Lung microvascular endothelial cell (primary cell): ENCODE measurements at places on chromosomes 6 and 20.

GRCh38 chr20:45817376-45818194 lies 5.1 kb downstream of the UBE2C start:
- no peak for DNase-seq

- DNase-seq: no peak
Measured at GRCh38 chr6:137369136-137369535, 125.1 kb downstream of the OLIG3 start.

- DNase-seq: peak; percentile 72
Measured at GRCh38 chr6:122789182-122790027, at the start of gene SMPDL3A. TSS of gene SMPDL3A (plus strand) at chr6:122789258. CDS start at chr6:122789347, 89 bp downstream.

DNA sequence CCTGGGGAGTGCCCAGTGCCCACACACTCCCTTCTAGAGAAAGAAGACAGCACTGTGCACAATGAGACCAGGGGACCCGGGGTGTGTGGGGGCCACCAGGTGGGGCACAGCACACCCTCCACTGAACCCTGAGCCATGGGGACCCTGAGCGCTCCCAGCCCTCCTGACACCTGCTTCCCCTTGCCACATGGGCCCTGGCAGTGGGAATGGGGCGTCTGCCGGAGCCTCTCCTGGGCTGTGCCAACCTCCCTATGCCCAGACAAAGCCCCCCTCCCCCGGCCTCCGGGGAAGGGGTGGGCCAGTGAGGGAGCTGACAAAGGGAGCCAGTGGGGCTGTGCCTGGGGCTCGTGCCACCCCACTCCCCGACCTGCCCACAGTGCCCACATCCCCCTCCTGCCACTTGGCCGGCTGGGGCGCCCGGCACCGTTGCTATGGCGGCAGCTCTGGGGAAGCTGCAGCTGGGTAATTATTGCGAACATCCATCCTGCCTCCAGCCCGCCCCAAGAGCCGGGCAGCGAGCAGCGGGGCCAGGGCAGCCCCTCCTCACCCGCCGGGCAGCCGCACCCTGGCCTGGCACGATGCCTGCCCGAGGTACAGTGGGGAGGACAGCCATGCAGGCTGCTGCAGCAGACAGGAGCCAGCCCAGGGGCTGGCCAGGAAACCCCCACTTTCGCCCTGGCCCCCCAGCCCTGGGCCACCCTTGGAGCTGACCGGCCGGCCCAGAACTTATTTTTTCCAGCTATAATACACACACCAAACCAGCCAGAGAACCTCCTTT lies 41.9 kb upstream of the NOL4L start:
- no peak for DNase-seq

DNA sequence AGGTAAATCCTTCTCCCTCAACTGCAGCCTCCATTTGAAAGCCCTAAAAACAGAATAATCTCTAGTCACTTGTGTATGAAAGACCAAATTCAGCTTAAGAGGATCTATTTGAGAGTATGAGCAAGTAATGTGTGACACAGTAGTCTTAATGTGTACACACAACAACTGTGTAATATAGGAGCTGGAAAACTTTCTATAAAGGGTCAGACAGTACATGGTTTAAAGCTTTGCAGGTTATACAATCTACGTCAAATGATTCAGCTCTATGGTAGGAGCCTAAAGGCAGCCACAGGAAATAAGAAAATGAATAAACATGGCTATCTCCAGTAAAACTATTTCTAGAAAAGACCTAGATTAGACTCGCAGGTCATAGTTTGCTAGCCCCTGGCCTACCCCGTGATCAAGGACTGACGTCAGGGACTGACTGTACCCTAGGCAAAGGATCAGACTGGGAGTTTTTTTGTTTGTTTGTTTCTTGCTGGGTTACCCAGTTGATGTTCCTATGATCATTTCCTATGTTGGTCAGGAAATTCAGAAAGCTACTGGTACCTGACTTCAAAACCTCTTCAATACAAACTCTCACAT lies 39.7 kb downstream of the BTBD9 start:
- DNase-seq: peak; percentile 64

DNA sequence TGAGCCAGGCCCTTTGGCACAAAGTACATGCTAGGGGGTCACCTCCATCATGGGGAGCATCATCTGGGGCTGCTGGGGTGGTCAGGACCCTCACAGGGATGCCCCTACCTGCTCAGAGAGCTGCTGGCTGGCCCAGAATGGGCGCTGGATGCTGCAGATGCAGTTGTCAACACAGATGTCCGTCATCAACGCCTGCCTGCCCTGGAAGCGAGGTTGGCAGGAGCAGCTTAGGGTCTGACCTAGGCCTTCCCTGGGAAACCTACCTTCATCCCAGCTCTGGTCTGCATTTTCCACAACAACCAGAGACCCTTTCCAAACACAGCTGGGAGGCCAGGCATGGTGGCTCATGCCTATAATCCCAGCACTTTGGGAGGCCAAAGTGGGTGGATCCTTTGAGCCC lies 88.0 kb downstream of the EDN3 start:
- no peak for DNase-seq

GRCh38 chr6:122995921-122996793 lies at the start of gene CLVS2:
TSS of gene CLVS2 (plus strand) at chr6:122996235. CDS start at chr6:122997778, 1,543 bp downstream.
- DNase-seq: no peak

GRCh38 chr6:107556082-107556481 lies 66.2 kb downstream of the SOBP start:
- no peak for DNase-seq

DNA sequence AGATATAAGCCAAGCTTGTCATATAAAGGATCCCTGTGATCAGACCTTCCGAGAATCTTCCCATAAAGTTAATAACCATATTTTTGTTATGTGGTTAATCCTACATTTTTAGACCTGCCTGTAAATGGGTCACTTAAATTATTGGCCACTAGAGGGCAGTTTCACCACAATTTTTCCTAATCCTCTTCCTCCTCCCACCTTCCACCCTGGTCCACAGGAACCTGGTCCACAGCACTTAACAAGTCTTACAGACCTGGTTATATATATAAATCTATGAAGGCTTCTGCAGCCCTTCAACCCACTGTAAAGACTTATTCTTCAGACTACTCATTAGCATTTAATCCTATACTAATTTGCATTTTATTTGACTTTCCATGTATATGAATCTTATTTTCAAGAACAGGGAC lies 28.3 kb downstream of the MRS2 start:
- peak; percentile 65 for DNase-seq

DNA sequence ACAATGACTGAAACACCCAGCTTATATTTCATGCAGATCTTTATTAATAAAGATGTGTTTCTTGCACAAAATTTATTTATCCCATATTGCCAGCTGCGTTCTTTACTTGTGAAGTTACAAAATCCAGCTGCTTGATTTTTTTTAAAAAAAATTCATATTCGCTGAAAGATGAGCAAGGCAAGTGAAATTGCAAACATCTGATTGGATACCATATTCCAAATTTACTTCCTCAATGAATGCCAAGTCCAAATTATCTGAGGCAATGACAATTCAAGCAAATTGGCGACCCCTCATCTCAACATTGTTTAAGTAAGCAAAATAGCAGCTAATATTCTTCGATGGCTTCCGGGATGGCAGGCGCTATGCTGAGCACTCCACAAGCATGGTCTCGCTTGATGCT lies 37.7 kb downstream of the ZFP64 start:
- no peak for DNase-seq

DNA sequence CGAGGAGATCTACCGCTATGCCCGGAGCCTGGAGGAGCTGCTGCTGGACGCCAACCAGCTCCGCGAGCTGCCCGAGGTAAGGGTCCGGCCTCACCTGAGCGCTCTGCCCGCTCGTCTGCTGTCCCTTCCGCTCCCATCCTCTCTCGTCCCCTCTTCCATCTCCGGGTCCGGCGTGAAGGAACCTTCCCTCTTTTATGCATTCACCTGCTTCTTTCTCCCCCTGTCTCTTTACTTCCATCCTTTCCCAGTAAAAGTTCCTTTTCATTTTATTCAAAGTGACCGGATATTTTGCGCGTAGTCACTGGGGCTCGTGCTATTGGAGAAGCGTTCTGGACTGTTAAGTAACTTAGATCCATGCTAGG lies 516 bp downstream of the LRRC1 start:
- DNase-seq: no peak

DNA sequence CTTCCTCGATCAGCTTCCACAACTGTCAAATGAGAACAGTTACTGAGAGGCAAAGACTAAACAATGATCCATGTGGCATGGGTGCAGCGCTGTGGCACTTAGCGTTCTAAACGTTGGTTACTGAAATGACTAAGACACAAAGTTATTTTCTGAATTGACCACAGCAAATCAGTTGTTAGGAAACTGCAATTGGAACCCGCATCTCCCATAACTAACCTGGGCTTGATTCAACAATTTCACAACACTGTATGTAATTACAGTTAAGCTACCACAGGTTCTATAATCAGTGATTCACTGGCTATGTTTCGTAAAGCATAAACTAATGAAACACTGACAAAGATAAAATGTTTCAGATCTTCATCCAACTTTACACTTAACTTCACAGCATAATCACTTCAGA lies 12.5 kb downstream of the WDR27 start:
- DNase-seq: no peak

DNA sequence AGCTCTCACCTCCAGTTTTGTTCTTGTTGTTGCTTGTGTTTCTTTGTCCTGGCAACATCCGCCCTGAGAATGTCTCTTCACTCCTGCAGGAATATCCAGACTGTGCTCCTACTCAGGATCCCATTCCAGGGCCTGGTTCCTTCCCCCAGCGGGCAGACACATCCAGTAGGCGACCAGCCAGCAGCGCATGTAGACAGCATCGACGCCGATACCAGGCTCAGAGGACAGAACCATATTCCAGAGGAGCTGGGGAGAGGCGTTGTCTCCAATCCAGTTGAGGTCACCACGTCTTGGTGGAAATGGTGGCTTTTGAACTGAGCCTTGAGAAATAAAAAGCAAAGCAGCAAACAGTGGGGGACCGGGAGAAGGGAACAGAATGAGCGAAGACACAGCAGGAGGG lies 114.6 kb upstream of the THBS2 start:
- DNase-seq: no peak

DNA sequence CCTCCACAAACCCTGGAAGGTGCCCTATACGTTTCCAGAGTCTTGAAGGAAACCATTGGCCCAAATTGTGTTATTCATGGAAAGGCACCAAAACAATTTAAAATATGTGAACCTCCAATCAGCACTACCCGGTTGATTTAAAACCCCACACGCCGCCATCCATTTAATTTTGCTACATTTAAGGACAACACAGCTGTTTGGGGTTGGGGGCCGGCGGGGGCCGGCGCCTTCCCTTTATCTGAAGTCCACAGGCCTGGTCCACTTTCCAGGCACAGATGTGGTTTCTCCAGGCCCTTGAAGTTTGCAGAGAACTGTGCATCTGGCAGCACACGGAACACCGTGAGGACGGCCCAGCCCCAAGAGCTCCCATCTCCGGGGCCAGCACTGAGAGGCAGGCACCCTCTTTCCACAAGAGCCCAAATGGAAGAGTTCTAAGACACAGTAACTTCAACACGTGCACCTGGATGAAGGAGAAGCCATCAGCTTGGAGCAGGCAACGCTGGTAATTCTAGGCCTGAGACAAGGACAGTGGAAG lies 16.8 kb upstream of the FRMD1 start:
- no peak for DNase-seq

- no peak for DNase-seq
Measured at GRCh38 chr6:34447910-34448309, 18.0 kb upstream of the PACSIN1 start.

DNA sequence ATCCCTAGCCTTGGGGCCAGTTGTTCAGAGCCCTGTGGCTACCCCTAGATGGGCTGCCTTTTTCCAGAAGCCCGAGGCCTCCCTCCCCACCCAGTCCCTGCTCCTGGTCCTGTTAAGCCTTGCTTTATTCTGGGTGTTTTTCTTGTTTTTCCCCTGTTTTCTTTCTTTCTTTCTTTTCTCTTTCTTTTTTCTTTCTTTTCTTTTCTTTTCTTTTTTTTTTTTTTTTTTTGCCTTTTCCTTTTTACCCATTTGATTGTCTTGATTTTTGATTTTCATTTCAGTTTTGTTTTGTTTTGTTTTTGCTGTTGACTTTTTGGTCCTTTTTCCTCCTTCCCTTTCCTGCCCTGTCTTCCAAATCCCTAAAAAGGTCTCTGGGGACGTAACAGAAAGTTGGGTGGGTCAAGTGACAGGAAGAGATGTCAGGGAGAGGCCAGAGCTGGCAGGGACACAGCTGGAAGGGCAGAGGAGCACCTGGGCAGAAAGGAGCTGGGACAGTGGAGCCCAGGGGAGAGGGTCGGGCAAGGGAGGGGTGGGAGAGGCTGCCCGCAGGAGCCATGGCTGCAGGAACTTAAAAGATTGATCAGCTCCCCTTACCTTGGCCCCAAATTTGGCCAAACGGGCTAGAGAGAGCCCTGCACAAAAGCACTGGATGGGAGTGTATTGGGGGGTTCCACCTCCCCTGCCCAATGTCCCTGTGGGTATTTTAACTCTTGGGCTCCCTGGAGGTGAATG lies 27.6 kb downstream of the MYH7B start:
- DNase-seq: no peak

DNA sequence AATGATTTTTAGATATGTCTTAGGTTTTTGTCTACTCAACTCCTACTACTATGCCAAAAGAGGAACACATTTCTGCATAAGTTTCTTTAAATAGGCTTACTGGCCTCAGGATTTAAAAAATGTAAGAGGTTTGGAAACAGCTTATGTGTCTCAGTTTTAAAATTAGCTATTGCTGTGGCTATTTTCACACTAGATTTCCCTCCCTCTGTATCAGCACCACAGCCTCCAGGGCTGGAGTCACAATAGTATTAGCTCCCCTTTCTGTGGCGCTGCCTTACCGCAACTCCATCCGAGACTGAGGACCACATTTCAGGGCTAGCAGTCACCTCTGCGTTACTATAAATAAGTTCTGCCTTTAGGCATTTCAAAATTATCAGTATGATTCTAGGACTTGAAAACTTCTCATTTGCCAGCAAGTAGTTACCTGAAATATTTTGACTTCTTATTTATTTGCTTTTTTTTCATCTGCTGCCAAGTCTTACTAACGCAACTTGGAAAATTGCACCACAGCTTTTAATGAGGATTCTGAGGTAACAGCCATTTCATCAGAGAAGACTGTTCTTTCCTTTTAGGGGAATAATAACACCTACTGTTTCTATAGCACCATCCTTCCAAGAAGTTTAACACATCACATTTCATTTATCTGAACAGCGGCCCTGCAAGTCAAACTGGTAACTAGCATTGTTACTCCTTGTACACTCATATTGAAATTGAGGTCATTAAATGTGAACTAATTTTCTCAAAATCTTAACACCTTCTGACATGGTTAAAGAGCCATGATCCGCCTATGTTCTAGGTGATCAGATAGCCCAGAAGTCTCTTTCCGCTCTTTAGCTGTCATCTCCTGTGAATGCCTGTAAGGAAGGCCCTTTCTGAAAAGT lies 105.9 kb downstream of the GJA10 start:
- no peak for DNase-seq

- no peak for DNase-seq
Measured at GRCh38 chr6:37556881-37557644, 57.4 kb upstream of the CCDC167 start.

- DNase-seq: no peak
Measured at GRCh38 chr6:163001330-163001729, 273.6 kb downstream of the PACRG start.
